ENCODE measurements at places on chromosomes 12 and 14.

DNA sequence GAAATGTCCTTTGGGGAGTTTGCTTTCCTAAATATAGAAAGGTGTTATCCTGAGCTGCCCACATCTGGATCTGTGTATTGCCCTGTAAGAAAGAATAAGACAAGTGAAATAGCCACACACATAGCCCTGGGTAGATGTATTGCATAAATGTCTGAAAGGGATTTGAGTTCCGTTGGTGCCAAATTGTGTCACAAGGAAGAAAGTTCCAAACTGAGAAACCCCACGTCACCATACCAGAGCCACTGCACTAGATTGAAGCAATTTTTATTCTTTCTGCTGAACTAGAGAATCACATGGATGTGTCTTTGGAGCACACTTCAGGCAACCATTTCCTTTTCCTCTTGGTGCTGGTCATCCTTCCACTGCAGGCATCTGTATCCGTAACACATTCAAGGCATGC lies 5.0 kb downstream of the RNASE9 start:
- no peak for DNase-seq

GRCh38 chr12:3317841-3318501 lies 173.0 kb upstream of the PRMT8 start:
- DNase-seq, result no peak

DNA sequence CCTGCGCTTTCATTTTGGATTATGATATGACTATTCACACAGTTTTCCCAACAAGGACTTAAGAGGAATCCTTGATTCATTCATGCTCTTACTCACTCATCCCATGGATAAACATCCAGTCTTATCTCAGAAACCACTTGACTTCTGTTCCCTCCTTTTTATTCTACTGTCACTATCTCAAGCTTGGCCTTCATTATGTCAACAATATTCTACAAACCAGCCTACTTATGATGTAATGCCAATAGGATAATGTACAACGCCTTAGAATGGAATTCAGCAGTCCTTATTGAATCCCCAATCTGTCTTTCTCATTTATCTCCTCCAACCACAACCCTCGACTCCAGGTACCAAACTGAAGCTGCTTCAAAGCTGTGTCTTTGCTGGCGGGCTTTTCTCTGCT lies 448.5 kb downstream of the PDZRN4 start:
- DNase-seq, result no peak

- DNase-seq, result no peak
Observed at GRCh38 chr14:75645056-75645455, 15.6 kb downstream of the ERG28 start.

- DNase-seq, result no peak
Observed at GRCh38 chr14:89771251-89771650, 183.3 kb downstream of the EFCAB11 start.

- no peak for DNase-seq
Observed at GRCh38 chr12:105445249-105445648, 114.8 kb downstream of the C12orf75 start.

- no peak for DNase-seq
Observed at GRCh38 chr12:57185906-57186508, 30.6 kb upstream of the NXPH4 start.

- DNase-seq, result no peak
Observed at GRCh38 chr12:98275131-98275475, 240.3 kb upstream of the TMPO start.

GRCh38 chr12:11729439-11730150 lies 80.1 kb downstream of the ETV6 start:
- DNase-seq, result no peak

- DNase-seq, result no peak
Observed at GRCh38 chr14:105425823-105426247, 6.2 kb downstream of the MTA1 start.

- DNase-seq, result peak; percentile 53
Observed at GRCh38 chr12:120292661-120293531, at the start of gene RNU4-1. RNU4-1 (minus strand) TSS chr12:120293237.

GRCh38 chr14:58151133-58152013 lies 640 bp downstream of the ARMH4 start:
- peak; percentile 53 for DNase-seq

DNA sequence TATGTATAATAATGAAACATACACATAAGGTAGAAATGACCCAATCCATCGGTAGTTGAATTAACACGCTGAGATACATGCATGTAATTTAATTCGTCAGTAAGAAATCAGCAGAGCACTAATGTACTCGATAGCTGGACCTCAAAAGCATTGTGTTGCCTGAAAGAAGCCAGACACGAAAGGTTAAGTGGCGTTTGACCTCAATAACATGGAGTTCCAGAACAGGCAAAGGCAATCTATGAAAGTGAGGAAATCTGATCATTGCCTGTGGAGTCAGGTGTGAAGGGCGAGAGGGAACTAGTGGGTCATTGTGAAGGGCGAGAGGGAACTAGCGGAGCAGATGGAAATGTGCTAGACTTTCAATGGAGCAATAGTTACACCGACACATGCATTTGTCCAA lies 970.4 kb upstream of the TMEM132C start:
- DNase-seq, result no peak

GRCh38 chr12:54026640-54027441 lies 1.4 kb upstream of the HOXC6 start:
- no peak for DNase-seq

DNA sequence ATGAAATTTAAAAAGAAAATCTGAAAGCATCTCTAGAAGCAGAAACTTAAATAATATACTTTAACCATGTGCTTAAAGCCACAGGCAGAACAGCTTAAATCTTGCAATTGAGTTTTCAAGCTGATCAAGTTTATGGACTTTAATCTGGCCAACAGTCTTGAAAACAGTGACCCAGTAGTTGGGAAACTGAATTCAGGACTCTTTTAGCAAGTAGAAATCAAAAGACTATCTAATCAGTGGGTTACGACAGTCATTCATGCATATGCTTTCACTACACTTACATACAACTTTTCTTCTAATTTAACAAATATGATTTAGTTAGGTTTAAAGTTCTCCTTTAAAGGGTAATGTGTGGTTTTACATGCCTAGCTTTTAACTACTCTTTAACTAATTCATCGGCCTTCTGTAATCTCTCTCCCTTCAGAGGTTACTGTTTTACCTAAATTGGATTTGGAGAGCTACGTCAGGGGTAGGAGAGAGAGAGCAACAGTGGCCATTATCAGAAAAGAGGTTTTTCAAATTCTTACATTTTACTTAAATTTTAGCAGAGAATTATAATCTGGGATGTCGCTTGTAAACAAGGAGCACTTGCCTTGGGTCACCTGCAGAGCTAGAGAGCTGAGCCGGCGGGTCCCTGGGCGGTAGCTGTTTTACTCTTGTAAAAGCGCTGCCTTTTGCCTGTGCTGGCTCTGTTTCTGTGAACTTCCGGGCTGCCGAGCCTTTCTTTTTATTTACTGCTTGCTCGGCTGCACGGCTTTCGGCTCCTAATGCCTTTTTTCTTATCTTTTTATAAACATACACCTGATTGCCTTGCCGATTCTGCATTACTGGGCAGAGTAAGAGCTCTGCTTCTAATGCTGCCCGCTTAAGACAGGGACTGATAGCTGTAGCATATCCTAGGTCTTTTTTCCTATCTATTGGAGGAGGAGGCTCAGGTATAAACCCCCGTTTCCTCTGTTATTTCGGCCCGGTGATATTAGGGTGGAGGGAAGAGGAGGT lies 17.4 kb upstream of the LYZ start:
- no peak for DNase-seq

GRCh38 chr14:91801358-91801757 lies 66.0 kb downstream of the TC2N start:
- no peak for DNase-seq

DNA sequence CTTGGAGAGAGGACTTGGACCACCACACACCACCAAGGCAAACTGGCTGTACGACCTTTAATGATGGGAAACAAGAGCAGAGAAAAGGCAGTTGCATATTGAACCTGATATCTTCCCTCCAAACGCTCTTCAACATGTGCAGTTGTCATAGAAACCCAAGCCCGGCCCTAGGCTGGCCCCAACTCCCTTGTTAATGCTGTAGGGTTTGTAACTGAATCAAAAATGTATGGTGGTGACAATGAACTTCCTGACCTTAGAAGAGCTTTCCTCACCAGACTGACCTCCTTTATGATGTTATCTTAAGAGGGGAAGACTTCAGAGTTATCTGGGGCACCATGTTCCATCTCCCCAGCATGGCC lies 12.3 kb downstream of the APOLD1 start:
- DNase-seq, result no peak

DNA sequence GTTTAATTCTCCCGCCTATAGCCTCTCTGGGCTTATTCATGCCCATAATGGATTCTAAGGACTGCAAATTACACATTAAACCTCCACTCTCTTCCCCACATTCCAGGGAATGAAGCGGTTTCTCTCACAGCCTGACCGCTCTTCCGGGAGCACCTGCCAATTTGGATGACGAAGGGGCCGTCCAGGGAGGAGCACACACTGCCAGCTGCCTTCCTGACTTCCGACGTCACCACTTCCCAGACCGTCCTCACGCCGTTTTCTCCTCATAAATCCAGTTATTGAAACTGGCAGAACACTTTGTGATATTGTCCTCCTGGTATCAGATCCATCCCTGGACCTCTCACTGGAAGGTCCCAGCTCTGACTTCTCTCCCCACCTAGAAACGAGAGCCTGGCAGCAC lies 87.6 kb downstream of the GCH1 start:
- no peak for DNase-seq

DNA sequence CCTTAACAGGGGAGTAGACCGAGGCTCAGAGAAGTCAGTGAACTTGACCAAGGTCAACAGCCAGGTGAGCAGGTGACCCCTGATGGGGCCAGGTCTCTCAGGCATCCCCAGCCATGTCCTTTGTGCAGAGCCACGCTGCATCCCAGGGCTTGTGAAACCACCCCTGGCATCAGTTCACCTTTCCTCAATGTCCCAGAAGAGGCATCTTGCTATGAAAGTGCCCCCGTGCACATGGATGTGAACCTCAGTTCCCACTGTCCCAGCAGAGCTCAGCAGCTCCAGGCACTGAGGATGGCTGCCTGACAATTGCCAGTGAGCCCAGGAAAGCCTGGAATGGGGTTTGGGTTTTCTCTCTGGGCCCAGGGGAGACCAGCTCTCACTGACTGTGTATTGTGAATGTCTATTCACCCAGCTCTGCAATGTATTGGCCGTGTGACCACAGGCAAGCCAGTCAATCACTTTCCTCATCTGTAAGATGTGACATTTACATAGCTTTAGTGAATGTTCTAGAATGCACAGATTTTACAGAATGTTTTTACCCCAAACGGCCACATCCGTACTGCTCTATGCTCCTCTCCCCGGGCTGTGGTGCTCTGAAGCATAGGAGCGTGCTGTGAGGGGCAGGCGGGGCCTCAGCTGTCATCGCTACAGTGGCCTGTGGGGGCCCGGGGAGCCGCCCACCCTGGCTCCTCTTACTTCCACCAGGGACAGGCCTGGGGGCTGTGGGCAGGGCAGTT lies 4.9 kb downstream of the CACNA2D4 start:
- DNase-seq, result no peak

DNA sequence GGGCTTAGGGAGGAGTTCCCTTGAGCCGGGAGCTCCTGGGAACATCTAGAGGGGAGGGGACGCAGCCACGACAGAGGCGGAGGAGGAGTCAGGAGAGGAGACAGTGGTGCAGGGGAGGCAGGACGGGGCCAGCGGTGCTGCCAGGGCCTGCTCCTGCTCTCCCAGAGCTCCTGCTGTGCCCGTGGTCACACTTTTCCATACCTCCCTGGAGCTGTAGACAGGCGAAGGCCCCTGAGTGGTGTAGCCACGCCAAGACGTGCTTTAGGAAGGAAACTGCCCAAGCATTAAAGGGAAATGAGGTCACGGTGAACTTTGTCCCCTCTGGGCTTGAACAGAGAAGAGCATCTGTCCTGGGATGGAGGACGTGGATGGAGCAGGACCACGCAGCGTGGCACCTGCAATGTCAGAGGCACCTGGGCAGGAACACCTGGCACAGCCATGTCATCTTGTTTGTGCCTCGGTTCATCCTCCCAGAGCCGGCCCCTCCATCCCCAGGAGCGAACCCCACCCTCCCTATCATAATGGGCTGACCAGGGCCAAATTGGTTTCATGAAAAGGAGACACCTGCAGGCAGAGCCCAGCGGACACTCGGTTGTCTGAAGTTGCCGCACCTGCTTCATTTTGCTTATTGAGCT lies 239.5 kb upstream of the SFSWAP start:
- DNase-seq, result no peak

DNA sequence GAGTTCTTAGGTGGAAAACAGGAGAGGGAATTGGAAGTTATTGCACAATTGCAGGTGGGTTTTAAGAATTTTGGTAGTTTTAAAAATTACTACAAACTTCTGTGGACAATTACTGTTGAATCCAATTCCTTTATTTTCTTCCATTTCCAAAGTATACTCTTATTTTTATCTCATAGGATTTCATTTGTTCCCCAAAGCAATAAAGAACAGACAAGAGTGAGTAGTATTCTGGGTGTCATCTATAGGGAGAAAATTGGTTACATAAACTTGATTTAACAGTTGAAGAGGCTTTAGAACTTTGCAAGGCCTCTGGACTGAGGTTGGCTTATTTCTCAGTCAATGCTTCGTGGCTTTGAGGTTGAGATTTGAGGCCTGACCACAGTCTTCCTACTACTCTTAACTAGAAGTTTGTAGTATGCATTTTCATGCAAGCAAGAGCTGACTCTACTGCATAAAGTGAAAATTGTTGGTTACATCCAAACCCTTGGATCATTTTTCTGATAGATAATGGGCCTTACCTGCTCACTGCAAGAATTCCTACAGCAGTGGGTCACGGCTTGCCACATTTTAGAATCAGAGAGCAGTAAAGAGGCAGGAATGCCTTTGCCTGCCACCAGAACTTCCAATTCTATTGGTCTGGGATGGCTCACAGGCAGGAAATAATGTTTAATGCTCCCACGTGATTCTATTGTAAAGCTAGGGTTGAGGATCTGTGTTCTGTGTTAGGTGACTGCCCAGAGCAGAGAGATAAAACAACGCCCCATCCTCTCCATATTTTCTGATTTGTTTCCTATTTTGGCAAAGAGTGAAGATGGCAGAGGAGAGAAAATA lies 270.5 kb downstream of the TTC6 start:
- no peak for DNase-seq

DNA sequence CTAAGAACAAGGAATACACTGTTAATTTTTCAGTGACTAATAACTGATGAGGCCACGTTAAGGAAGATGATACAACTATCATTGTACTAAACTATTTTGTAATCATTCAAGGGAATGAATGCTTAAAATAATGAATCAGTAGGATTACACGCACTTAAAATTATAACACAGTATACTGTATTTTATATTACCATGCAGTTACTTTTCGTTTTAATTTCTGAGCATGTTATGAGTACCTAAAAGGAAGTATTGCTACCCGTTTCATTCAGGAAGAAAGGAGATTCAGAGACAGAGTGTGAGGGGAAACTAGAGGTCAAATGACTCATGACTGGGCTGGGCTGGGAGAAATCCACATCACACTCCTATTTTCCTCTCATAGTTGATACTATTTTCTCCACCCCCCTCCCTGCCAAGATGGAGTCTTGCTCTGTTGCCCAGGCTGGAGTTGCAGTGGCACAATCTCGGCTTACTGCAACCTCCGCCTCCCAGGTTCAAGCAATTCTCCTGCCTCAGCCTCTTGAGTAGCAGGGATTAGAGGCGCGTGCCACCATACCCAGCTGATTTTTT lies 202.0 kb downstream of the PPM1H start:
- no peak for DNase-seq
